ENCODE measurements at places on chromosomes 6 and 20. TPM values are rescaled to one million over a fixed set of nuclear protein-coding genes. Genes with fewer than 3 reads are reported as not detected.

BANF2 gene
- total RNA-seq, result not detected

BMP2 gene
- total RNA-seq, result 2.5 TPM

LY6G6F gene
- not detected for total RNA-seq

APCDD1L gene
- not detected for total RNA-seq

NPBWR2 gene
- not detected for total RNA-seq
